ENCODE measurements at places on chromosomes 3 and 15.

DNA sequence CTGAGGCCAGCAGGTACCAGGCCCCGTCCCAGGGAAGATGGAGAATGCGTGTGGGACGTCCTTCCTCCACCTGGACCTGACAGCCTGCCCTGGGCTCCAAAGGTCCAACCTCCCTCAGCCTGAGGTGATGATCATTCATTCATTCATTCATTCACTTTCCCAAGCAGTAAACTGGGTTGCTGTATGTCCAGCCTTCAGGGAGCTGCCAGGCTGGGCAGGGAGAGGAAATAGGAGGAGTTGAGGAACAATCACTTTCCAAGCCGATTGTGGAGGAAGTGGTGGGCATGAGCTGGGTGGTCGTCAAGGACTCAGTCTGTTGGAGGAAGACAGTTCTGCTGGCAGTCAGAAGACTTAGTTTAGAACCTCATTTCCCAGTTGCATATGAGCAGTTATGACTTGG, 10.2 kb upstream of the CCDC33 start:
- DNase-seq = no peak

- peak; percentile 9 for DNase-seq
Measured at GRCh38 chr15:28984421-28985315, 98.9 kb downstream of the APBA2 start.

- DNase-seq = no peak
Measured at GRCh38 chr3:97958396-97958795, 13.8 kb downstream of the RIOX2 start.

- no peak for DNase-seq
Measured at GRCh38 chr3:124293584-124293983, 301.7 kb upstream of the ROPN1 start.

GRCh38 chr15:37106490-37107001, 6.2 kb upstream of the MEIS2 start:
- DNase-seq = no peak

- DNase-seq = no peak
Measured at GRCh38 chr15:68464448-68465090, 32.6 kb upstream of the ITGA11 start.

DNA sequence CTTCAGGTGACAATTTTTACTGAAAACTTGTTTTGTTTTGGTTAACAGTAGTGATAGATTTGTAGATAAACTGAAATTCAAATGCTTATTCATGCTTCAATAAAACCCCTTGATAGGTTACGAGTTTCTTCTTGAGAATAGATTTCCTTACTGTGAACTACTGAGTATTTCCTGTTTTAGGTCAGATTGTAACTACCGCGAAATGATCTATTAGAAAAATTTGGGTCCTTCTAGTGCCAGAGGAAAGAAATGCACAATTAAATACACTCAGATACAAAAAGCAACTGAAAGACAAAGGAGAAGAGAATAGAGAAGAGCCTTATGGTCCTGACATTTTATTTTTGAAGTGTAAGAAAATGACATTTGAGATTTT, 251.7 kb upstream of the TBL1XR1 start:
- no peak for DNase-seq

GRCh38 chr15:44735482-44736180, 697 bp upstream of the TRIM69 start:
- DNase-seq = peak; percentile 41

- DNase-seq = no peak
Measured at GRCh38 chr3:176755552-176755951, 441.7 kb downstream of the TBL1XR1 start.
